ENCODE measurements at places on chromosomes 3 and 15. TPM values are rescaled to one million over a fixed set of nuclear protein-coding genes. Genes with fewer than 3 reads are reported as not detected.

Gene ERICH6
- not detected for total RNA-seq

Gene PARP16
- 3.6 TPM for total RNA-seq

Gene SIAH2
- 33.3 TPM for total RNA-seq

Gene EIF3J
- total RNA-seq: 66.2 TPM

Gene MESP1
- 0.11 TPM for total RNA-seq

Gene CCDC33
- not detected for total RNA-seq

Gene RARB
- total RNA-seq: not detected

Gene TLE3
- total RNA-seq: 24.1 TPM

Data from foreskin keratinocyte (primary cell).